ENCODE measurements at places on chromosomes 2 and 18.

DNA sequence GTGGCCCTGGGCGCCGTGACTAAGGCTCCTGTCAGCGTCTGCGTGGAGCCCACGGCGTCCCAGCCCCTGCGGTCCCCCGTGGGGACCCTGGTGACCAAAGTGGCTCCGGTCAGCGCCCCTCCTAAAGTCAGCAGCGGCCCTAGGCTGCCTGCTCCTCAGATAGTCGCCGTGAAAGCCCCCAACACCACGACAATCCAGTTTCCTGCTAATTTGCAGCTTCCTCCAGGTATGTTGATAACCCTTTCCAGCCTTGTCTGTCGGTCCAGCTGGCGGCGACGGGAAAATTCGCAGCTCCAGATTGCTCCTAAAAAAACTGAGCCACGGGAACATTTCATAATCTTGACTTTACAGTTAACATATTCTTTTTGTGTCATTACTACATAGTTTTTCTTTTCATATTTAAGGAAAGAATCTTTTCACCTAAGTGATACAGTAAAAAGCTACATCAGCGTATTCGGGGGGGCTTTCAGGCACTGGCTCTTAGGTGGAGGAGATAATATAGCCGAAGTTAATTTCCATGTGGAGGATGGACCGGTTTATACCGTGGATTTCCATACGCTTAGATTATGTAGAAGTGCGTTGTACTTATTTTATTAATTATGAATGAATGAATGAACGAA is 916 bp downstream of the TAF4B start:
- DNase-seq: peak; percentile 42

GRCh38 chr18:9913151-9913525 is 678 bp upstream of the VAPA start:
- no peak for DNase-seq

DNA sequence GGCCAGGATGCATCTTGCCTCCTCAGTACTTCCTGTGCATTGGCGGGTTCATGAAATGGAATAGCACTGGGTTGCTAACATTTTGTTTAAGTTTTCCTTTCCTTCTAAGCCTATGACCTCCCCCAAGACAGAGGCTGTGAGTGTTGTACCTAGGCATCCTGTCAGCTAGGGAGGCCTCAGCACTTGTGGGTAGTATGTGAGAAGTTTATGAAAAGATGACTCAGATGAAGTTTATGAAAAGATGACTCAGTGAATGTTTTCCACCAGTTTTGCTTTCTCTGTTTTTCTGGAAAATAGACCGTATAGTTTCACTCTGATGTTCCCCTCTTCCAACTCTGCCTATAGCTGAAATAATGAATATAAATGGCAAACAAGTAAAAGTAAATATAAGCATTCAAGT is 412.9 kb downstream of the TMEM182 start:
- no peak for DNase-seq

GRCh38 chr2:143686585-143687164 is 557.5 kb downstream of the ARHGAP15 start:
- DNase-seq: no peak

- DNase-seq: no peak
Measured at GRCh38 chr2:234603619-234604018, 106.7 kb upstream of the ARL4C start.

DNA sequence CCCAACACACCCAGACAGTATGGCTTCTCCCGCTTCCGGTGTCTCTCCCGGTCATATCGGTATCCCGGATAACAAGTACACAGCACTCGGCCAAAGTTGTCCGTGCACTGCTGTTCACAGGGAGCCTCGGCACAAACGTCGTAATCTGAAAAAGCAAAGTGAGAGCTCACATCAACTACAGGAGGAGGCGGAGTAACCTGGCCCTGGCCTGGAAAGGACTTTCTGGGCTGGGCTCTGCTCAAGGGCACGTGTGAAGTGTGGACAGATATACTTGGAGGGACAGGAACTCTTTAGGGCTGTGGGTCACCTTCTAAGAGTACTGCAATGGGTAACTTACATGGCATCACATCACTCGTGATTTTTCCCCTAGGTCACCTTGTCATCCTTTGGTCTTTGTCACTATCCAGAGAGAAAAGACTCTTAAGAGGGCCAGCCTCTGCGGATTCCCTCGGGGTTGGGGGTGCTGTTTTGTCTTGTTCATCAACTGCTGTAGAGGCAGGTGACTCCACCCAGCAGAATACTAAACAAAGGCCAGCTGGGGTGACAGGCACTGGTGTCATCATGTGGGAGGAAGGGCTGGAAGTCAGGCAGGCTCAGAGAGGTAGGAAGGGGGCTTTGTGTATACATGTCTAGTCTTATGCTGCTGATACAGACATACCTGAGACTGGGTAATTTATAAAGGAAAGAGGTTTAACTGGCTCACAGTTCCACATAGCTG is 110.6 kb upstream of the LMAN1 start:
- DNase-seq: no peak

GRCh38 chr2:71839826-71840225 is 307.8 kb downstream of the CYP26B1 start:
- no peak for DNase-seq

GRCh38 chr2:90207454-90208058 is 1516.1 kb downstream of the RPIA start:
- DNase-seq: no peak

DNA sequence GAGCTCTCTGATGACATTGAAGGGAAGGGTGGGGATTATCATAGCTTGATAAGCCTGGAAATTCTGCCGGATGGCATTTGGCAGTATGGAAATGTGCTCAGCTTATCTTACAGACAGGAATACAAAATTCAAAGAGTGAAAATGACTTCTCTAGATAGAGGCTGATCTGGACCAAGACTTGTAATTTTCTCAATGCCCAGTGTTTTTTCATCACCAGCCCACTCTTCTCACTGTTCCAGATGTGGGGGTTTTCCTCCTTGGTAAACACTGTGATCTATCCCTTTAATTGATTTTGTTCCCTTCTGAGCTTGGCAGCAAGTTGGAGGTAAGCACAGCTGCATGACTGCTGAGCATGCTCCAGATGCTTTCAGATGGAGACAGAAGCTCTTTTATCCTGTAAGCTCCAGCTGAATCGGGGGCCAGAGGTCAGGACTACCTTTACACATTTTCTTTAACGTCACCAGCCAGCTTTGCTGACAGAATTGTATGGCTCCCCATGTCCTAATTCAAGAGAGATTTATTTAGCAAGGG is 287.4 kb upstream of the TCF4 start:
- DNase-seq: no peak

DNA sequence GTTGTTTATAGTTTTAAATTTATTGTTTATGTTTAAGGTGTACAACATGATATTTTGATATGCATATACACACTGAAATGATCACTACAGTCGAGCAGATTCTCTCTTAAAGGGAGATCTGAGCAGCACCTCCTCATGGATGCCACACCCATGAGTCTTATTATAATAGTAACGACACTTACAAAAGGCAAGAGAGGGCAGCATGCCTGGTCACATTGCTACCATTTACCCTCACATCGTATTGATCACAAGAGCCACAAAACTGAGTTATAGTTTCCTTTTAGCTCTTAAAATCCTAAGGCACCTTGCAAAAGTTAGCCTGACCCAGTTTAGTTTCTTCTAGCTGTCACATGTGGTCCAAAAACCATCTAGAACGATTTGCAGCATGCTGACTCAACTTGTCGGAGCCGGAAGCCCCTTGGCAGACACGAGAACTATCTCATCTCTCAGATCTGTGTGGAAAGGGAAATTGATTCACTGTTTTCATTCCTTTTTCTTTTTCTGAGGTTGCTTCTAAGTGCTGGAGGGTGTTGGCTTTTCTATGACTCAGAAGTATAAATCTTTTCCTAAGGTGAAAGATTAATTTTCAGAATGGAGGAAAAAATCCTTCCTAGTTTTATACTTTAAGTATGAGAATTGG is 85.3 kb downstream of the CDC42EP3 start:
- DNase-seq: no peak

GRCh38 chr2:42964439-42965083 is 172.2 kb upstream of the HAAO start:
- no peak for DNase-seq

Measured in NK-92 treated with Interleukin-12 subunit alpha and Interleukin-12 subunit beta, amount 100 ng/mL, for 24 hours (cell line).